ENCODE measurements at places on chromosomes 2 and 18.

DNA sequence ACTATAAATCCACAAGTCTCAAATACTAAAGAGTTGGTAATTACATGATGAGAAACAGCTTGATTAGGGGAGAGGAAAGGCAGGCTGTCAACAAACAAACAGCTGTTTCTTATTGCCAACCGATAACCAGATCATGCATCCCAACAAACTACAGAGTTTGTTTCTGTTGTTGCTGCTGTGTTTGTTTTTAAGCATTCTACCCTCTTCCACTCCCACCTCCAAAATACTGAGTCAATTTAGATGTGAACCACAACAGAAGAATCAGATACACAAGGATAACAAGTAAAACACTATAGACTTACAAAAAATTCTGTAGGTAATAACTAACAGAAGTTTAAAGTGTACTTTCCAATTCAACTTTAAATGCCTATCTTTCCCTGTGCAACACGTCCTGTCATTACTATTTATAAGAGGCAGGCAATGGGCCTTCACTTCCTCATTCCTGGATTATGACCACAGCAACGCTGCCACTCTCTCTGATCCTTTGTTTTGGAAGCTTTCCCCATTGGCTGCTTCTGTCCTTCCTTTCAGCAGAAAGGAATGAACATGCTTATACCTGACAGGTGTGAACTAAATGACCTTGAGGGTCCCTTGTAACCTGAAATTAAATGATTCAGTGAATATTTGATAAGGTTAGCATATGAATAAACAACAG lies 152.0 kb downstream of the SRBD1 start:
- DNase-seq = no peak

DNA sequence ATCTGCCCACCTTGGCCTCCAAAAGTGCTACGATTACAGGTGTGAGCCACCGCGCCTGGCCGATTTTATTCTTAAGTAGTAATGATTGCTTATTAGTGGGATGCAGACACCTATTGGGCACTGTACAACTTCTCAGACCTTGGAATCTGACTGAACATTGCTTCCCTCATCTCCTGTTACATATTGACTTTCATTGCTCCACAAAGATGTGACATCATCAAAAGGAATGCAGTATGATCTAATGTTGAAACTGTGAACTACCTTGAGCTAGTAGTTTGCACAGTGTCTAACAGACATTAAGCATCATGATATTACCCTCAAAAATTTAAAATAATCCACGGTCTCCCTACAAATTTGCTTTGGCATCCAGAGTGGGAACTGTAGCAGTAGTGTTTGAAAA lies 109.8 kb upstream of the SIX2 start:
- DNase-seq = no peak

GRCh38 chr18:55296778-55297177 lies 291.2 kb downstream of the TCF4 start:
- DNase-seq = no peak

GRCh38 chr2:221896505-221897151 lies 324.5 kb upstream of the EPHA4 start:
- no peak for DNase-seq

DNA sequence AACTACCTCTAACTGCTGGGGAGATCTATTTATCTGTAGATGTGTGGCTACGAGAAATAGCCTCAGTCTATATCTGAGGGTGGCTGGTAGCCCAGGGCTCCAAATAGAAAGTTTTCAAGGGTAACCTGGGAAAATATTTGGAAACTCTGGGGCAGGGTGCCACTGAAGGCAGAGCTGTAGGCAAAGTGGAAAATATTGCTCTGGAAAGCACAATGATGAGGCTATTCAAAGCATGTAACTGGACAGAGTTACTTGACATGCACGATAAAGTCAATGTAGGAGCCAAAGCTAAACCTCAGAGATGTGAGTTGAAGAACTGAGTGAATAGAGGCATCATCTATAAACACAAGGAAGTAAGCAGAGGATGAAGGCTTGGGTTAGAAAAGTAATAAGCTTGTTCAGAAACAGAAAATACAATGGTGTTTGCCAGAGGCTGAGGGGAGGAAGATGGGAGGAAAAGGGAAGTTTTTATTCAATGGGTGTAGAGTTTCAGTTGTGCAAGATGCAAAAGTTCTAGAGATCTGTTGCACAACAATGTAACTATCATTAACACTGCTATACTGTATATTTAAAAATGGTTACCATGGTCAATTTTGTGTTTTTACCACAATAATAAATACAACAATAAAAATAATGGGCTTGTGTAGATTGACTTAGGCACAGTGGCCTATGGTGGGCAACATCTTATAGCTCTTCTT lies 171.6 kb downstream of the MBD2 start:
- DNase-seq = no peak
